ENCODE measurements at places on chromosomes 6 and 20.

DNA sequence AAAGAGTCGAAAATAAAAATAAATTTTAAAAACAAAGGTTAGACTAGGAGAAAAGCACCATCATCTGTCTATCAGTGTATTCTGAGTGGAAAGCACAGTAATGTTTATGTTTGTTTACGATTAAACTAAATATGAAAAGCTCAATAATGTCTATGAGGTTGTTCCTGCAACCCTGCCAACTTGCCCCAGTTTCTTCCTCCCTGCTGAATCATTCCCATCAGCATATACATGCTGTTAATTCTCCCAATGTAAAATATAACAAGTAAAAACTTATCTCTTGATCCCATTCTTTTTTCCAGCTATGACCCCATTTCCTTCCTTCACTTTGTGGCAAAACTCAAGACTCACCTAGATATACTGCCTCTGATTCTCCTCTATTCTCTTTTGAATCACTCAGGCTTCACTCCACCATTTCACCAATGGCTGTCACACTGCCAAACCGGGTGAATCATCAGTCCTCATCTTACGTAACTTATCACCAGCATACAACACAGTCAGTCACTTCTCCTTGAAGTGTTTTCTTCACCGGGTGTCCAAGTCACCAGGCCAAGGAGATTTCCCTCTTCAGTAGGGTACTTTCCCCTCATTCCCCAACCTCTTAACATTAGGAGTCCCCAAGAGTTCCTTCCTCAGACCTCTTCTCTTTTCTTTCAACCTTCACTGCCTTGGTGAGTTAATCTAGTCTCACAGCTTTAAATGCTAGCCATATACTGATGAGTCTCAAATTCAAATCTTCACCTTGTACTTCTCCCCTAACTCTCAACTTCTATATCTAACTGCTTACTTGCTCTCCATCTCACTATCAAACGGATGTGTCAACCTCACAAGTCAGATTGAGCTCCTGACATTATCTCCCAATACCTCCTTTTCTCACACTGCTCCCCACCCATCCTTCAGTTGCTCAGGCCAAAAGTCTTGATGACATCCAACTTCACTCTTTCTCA, 6.2 kb downstream of the TMEM242 start:
- DNase-seq: no peak

DNA sequence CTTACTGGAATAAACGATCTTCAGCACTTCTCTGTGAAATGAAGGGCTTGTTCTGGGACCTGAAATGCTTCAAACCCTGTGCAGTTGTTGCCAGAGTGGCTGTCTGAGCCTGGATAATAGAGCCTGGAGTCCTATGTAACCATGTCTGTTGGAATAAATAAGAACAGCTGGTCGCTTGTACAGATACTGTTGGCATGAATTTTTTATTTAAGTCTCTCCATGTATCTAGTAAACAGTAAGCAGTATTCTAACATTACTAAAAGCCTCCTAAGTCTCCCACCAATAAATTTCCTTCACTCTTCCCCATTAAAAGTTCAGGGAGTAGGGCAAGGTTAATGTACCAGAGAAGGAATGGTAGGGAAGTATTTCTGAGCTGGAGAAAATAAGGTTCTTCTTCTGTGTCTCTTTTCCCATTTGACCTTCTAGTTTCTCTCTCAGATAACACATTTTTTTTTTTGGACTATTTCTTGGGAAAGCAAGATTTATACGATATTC, 227.5 kb downstream of the PRL start:
- no peak for DNase-seq

- DNase-seq: no peak
These were observed 23.1 kb upstream of the MRGBP start for GRCh38 chr20:62772990-62773844.

DNA sequence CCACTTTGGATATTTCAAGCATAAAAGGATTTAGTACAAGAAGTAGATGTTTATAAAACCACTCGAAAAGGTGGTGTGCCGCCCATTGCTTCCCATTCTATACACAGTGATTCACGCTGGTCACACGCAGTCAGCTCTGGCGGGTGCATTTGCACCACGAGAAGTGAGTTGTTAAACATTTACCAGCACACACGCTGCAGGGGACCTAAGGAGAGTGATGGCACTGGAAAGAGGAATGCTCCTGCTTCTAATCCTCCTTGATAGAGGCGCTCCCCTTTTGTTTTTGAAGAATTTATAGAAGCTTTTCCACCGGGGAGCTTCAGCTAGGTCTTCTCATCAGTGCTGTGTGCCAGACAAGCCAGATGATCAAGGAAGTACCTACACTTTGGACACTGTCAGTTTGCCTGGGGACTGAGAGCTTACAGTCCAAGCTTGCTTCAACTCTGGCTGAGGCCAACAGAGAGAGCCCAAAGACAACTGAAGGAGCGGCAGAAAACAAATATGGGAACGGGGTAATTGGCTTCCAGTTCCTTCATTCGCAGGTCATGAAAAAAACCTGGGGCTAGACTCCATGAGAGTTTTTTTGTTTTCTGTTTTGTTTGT, 31.2 kb downstream of the MUC22 start:
- DNase-seq: no peak

GRCh38 chr6:35318196-35319171, 20.9 kb downstream of the DEF6 start:
- no peak for DNase-seq

GRCh38 chr6:133951227-133951626, 1.8 kb upstream of the TBPL1 start:
- DNase-seq: no peak

DNA sequence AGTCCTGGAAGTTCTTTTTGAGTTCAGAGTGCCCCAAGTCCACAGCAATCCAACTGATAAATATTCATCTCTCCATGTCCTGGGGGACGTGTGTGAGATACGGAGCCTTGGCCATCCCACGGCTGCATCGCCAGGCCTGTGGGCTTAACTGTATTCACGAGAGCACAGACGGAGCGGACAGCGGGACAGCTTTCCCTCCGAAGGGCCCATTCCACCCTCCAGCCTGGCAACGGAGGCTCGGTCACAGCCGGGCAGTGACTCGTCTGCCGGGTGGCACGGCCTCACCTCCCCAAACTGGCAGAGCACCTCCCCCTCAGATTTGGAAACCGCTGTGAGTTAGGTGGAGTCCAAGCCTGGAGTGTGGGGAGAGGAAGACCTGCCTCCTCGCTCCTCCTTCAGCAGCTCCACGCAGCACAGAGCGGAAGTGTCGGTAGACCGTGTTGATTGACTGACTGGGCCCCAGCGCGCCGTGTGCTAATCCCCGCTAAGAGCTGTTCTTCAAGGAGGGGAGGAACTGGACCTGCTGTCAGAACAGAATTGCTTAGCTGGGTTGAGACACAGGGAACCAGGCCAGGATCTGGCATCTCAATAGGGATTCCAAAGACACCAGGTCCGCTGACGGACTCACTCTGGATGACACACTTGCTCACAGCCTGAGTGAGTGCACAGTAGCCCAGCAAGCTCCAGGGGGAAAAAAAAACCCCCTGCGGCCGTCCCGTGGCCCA, 10.9 kb downstream of the FOXF2 start:
- DNase-seq: no peak

DNA sequence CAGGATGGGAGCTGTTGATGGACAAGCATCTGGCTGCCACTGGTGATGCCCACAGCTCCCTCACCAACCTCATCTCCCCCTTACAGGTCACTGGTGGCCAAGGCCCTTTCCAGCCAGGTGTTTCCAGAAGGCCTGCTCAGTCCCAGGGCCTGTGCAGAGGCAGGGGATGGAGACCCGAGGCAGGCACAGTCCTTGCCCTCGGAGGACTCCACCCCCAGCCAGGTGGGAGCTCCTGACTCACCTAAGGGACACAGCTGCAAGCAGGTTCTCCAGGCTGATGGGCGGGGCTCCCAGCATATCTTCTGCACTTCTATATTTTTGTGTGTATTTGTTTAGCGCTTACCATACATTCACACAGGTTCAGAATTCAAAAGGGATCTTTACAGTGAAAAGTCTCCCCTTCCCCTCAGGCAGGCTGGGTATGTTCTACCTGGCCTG, 17.4 kb downstream of the PRPH2 start:
- no peak for DNase-seq

- DNase-seq: no peak
These were observed 117.2 kb downstream of the IPCEF1 start for GRCh38 chr6:154239392-154239791.

GRCh38 chr6:115131709-115132490, 789.1 kb upstream of the HS3ST5 start:
- DNase-seq: no peak

- DNase-seq: no peak
These were observed 5.9 kb downstream of the WASF1 start for GRCh38 chr6:110173506-110174132.

GRCh38 chr6:20237677-20238460, 25.6 kb upstream of the MBOAT1 start:
- DNase-seq: no peak

DNA sequence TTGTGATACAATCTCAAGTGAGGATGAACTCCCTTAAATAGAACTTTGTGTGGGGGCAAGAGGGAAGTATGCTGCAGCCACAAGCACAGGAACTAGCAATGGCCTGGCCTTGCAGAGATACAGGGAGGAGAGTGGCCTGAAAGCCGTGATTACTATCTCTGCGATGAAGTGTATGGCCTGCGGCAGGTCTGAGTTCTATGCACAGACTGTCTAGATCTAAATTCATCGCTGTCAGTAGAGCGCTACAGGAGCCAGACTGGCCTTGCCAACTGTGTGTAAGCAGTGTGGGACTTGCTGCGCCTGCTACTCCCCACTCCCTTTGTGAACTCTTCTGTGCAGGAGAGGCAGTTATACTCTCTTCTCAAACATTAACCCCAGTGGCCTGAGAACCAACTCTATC, 997.0 kb downstream of the GRIK2 start:
- DNase-seq: no peak
